ENCODE measurements at places on chromosomes 11 and 22. TPM values are rescaled to one million over a fixed set of nuclear protein-coding genes. Genes with fewer than 3 reads are reported as not detected.

Gene ZNF202
- total RNA-seq, result 24.7 TPM

Gene MN1
- 64.2 TPM for total RNA-seq

Gene AIFM3
- total RNA-seq, result 4.7 TPM

Gene CD3G
- not detected for total RNA-seq

Gene HBB
- total RNA-seq, result 141 TPM

Gene IL18
- total RNA-seq, result not detected

Gene KRTAP5-2
- total RNA-seq, result not detected

Gene C11orf91
- not detected for total RNA-seq

Gene TRIM51
- total RNA-seq, result not detected

Gene PACSIN3
- 3.4 TPM for total RNA-seq

Gene UBQLNL
- 1.9 TPM for total RNA-seq

Gene BACE1
- total RNA-seq, result 39.1 TPM

Gene KIAA1671
- 9.1 TPM for total RNA-seq

Gene SYT7
- total RNA-seq, result 23.5 TPM

Gene VPREB3
- not detected for total RNA-seq

Gene CALCA
- total RNA-seq, result not detected

Gene CFL1
- 647 TPM for total RNA-seq

Gene OR6T1
- not detected for total RNA-seq

Gene ASPHD2
- 12.2 TPM for total RNA-seq

Gene SCGB1C1
- not detected for total RNA-seq

Gene TCN1
- not detected for total RNA-seq

Gene DGCR6L
- 30.7 TPM for total RNA-seq

Gene KRTAP5-11
- not detected for total RNA-seq

Gene MISFA
- 1.3 TPM for total RNA-seq

Gene IL17REL
- total RNA-seq, result 0.31 TPM

Gene SLC25A18
- total RNA-seq, result 5.0 TPM
